Stimulated activated CD4-positive, alpha-beta T cell treated with anti-CD3 and anti-CD28 coated beads, Interleukin-1b, Interleukin-23, amount 100 ng/mL, for 1 hour (primary cell): ENCODE measurements at places on chromosomes 12 and 14.

GRCh38 chr14:52618602-52619001, 66.0 kb downstream of the GPR137C start:
- DNase-seq, result no peak

- DNase-seq, result no peak
Observed at GRCh38 chr12:67477681-67478265, 170.8 kb upstream of the DYRK2 start.

GRCh38 chr12:49588721-49589516, 16.5 kb downstream of the FAM186B start:
- no peak for DNase-seq

- DNase-seq, result no peak
Observed at GRCh38 chr14:68501171-68501570, 291.7 kb downstream of the ZFP36L1 start.

DNA sequence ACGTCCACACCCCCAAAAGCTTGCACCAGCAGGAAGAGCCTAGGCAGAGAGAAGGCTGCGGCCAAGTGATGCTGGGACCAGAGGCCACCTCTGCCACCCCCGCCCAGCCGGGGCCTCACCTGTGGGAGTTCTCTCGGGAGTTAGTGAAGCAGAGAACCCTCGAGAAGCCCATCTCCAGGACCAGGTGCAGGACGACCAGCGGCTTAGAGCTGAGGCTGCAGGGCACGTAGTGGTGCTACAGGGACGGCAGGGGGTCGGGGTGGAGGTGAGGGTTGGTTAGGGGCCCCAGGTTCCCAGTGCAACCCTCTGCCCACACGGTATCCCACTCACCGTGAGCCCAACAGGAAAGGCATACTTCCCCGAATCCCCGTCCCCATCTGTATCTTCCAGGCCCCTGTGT, 3.6 kb downstream of the DDX51 start:
- no peak for DNase-seq

GRCh38 chr12:62328296-62328921, 68.2 kb downstream of the USP15 start:
- no peak for DNase-seq

DNA sequence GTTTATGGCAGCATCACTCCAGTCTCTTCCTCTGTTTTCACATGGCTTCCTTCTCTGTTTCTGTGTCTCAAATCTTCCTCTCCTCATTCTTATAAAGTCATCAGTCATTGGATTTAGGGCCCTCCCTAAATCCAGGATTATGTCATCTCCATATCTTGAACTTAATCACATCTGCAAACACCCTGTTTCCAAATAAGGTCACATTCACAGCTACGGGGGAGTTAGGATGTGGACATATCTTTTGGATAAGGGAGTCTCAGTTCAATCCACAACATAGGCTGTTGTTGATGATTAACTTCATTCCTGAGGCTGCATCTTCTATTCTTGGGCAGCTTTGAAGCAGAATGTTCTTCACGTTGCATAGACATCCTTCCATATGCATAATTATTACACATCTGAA, 40.3 kb upstream of the NTF3 start:
- DNase-seq, result no peak

DNA sequence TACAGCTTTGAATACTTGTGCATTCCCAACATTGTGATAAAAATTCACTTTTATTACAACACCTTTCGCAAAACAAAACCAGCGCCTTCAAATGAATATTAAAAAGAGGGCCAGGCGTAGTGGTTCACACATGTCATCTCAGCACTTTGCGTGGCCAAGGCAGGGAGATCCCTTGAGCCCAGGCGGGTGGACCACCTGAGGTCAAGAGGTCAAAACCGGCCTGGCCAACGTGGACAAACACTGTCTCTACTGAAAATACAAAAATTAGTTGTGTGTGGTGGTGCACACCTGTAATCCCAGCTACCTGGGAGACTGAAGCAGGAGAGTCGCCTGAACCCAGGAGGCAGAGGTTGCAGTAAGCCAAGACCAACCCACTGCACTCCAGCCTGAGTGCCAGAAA, 42.8 kb downstream of the HNRNPC start:
- no peak for DNase-seq

- no peak for DNase-seq
Observed at GRCh38 chr12:94261119-94261518, 112.7 kb downstream of the PLXNC1 start.

DNA sequence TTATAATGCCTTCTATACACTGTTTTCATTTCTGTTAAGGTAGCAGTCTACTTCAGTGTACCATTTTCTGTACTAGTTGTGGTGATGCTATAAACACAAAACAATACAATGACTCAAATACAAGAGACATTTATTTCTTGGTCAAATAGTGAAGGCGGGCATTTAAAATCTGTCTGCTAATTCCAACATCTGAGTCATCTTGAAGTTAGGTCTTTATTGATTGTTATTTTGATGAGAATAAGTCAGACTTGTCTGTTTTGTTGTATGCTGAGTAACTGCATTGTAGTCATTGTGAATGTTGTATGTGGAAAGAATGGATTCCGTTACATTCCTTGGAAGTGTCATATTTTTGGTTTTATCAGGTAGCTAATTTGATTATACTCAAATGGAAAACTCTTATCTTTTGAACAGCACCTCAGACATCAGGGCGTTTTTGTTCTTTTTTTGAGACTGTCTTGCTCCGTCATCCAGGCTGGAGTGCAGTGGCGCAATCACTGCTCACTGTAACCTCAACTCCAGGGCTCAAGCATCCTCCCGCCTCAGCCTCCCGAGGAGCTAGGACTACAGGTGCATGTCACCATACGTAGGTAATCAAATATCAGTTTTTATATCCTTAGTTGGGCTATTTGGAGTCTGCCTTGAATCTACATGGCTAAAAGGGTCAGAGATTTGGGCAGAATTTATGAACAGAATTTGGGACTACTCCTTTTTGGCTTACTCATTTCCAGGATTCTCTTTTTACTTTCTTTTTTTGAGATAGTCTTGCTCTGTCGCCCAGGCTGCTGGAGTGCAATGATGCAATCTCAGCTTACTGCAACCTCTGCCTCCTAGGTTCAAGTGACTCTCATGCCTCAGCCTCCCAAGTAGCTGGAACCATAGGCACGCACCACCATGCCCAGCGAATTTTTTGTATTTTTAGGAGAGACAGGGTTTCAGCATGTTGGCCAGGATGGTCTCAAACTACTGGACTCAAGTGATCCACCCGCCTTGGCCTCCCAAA, 56.8 kb downstream of the PAPLN start:
- DNase-seq, result no peak

GRCh38 chr12:5375547-5376295, 56.2 kb upstream of the NTF3 start:
- no peak for DNase-seq

- no peak for DNase-seq
Observed at GRCh38 chr14:50622978-50623377, 45.1 kb downstream of the SAV1 start.

DNA sequence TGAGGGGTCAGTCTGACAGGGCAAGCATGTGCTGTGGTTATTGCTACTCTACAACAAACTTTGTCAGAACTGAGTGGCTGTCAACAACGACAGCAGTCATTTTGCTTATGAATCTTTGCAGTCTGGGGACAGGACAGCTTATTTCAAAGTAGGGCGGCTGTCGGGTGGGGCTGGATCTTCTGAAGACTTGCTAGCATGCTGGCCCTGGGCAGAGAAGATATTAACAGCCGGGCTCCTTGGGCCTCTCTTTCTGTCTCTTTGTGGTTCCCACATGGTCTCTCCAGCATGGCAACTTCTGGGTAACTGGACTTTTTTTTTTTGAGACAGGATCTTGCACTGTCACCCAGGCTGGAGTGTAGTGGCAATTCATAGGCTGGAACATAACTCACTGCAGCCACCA, 33.9 kb upstream of the ALDH2 start:
- no peak for DNase-seq

GRCh38 chr12:93676408-93677194, 574 bp upstream of the CRADD start:
- DNase-seq, result no peak
